ENCODE measurements at places on chromosomes 7 and 10.
A peak's percentile ranks its signal among the peaks of the same experiment; 100 is the strongest.

DNA sequence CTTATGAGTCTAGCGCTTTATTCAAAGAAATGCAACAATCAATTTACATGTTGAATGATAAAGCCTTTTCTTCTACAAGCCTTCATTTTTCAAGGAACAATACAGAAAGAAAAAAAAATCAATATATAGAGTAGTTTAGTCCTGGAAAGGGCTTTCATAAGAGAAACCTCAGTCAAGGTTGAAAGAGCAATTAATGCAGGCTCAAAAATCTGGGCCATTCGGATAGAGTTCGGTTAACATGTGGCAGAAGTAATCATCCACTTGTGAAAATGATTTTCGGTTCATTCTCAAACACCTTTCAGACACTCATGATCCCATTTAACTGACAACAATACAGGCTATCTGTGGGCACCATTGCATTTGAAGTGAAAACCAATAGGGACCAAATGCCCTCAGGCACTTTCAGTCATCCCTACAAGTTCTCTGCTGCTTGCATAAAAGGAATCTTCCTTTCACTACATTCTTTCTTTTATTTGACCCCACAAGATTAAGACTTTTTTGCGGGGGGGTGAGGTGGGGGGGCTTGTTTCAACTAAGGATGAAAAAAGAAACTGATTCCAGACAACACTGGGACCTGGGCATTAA, 177.9 kb downstream of the RNF133 start:
- DNase-seq: no peak

- no peak for DNase-seq
Observed at GRCh38 chr7:727104-727805, at the start of gene PRKAR1B. Gene PRKAR1B (minus strand): TSS chr7:727281. CDS start chr7:711505, 15,776 bp downstream.

DNA sequence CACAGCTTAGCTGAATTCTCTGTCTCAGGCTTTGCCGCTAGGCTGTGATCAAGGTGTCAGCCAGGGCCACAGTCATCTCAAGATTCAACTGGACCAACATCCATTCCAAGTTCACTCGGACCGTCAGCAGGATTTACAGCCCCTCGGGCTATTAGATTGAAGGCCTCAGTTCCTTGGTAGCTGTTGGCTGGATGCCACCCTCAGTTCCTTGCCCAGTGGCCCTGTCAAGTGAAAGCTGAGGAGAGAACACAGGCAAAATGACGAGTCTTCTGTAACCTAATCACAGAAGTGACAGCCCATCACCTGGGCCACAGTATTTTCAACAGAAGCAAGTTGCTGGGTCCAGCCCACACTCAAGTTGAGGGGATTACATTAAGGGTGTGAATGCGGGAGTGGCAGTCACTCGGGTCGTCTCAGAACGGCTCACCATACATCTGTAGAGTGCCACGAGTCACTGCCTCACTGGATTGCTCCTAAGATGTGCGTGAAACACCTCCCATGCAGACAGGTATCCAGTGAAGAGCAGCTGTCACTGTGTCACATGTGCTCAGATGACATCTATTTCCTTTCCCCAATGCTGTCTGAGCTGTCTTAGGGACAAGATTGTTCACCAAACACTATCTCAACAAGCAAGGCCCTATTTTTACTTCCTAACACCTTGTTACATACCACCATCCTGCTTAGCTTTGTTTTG, 78.9 kb upstream of the PRLHR start:
- no peak for DNase-seq

DNA sequence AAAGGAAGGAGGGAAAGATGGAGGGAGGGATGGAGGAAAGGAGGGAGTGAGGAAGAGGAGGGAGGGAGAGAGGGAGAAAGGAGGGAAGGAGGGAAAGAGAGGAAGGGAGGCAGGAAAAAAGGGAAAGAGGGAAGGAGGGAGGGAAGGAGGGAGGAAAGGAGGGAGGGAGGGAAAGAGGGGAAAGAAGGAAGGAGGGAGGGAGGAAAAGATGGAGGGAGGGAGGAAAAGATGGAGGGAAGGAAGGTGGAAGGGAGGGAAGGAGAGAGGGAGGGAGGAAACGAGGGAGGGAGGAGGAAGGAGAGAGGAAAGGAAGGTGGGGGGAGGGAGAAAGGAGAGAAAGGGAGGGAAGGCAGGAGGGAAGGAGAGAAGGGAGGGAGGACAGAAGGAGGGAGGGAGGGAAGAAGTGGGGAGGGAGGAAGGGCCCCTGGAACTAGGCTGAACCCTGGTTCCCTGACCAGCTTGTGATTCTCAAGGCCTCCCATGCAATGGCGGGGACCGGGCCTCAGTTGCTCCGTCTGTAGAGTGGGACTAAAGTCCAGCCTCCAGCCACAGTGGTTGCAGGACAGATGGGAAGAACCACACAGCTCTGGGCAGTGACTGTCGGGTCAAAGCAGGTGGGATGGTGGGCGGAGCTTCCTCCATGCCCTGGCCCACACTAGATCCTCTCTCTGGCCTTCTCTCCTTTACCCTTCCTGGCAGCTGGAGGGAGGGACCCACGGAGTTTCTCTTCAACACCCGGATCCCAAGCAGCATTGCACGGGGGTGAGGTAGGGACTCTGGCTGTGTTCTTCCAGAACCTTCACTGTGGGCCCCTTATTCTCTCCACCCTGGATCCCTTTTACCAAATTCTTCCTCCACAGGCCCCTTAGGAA, 4.3 kb upstream of the TTYH3 start:
- no peak for DNase-seq

DNA sequence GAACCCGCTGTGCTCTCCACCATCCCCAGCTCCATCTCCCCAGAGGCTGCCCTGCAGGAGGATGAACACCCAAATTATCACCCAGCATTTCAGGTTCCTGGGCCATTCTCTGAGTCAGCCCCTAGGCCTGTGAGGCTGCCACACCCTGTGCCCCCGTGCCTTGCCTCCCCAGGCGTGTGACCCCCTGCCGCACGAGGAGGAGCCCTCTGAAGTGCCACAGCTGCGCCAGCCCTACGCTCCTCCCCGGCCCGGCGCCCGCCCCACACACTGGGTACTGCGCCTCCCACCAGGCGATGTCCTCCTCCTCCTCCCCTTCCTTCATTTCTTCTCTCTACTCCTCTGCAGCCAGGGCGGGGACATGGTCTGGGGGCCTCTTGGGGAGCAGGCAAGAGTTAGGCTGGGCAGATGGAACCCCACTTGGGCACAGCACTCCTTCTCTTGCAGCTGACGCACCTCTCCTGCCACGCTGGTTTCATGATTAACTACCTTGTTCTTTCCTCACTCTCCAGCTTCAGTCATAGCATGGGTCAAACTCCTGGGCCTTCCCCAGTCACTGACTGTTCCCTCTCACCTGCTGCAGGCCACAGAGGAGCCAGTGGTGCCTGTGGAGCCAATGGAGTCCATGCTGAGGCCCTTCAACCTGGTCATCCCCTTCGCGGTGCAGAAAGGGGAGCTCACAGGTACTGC, 12.7 kb upstream of the ATP6V1F start:
- no peak for DNase-seq

DNA sequence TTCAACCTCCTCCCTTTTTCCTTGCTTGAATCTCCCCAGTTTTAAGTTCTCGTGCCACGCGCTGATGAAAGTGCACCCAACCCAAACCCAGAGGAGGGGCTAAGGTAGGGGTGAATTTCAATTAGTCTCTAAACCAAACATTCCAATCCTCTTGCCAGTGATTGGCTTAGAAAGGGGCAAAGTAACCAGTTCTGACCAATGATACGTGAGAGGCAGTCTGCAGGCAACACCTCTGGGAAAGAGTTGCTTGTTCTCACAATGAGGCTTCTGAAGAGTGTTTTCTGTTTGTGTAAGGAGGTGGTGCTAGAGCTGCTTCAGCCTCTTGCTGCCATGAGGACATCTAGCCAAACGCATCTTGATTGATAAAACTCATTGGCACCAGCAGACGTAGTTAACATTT, 21.8 kb downstream of the SLC35G1 start:
- DNase-seq: no peak

- no peak for DNase-seq
Observed at GRCh38 chr7:18780266-18780665, 284.7 kb downstream of the HDAC9 start.

- DNase-seq: no peak
Observed at GRCh38 chr7:152674860-152675758, 832 bp downstream of the XRCC2 start.

- no peak for DNase-seq
Observed at GRCh38 chr7:139600306-139600705, 76.8 kb downstream of the CLEC2L start.

DNA sequence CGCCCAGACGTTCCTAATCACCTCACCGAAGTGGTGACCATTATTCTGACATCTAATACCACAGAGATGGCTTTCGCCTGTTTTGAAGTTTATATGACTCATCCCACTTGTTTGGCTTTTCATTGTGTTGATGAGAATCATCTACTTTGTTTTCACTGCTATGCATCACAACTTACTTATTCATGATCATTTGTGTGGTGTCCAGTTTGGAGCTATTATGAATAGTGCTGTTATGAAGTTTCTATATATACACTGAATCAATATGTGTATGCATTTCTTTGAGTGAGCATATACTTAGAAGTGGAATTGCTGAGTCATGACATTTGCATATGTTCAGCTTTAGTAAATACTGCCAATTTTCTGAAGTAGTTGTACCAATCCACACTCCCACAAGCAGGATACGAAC, 38.6 kb upstream of the TNKS2 start:
- no peak for DNase-seq

GRCh38 chr7:99730992-99731391, 4.0 kb downstream of the CYP3A7 start:
- DNase-seq: no peak

- no peak for DNase-seq
Observed at GRCh38 chr10:114743521-114744231, 77.9 kb upstream of the FHIP2A start.

DNA sequence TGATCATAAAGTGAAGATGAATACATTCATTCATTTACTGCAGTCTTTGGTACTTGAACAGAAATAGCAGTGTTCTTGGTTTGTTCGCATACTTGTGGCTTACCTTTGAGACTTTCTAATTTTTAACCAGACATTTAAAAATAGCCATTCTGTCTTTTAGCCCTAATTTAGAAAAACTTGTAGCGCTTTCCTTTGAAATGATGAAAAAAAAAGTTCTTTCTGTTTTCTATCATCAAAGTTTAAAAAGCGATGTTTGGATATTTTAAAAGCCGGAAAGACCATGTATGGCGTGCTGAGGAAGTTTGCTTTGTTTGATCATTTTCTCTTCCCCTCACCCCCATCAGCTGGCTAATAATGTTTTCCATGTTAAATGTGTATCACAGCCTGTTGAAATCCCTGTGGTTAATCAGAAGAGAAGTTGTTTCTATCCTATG, 116.3 kb downstream of the CUX1 start:
- DNase-seq: no peak

DNA sequence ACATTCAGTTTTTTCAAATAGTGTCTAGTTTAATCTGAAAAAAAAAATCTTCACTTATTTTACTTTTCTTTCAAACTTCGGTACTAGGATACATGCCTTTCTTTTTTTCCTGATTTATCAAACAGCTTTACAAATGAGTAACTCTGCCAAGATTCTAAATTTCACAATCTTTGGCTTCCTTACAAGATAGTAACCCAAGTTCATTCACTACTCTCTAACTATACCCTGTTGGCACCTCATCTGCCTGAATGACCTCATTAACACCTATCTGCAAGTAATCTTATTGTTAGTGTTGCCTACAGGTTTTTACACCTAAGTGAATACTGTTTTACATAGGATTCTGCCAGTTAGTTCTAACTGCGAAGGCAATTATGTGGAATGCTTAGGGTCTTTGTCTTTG, 159.8 kb downstream of the FOXP2 start:
- DNase-seq: peak; percentile 13

GRCh38 chr7:144653449-144653848, 182.4 kb downstream of the TPK1 start:
- no peak for DNase-seq

DNA sequence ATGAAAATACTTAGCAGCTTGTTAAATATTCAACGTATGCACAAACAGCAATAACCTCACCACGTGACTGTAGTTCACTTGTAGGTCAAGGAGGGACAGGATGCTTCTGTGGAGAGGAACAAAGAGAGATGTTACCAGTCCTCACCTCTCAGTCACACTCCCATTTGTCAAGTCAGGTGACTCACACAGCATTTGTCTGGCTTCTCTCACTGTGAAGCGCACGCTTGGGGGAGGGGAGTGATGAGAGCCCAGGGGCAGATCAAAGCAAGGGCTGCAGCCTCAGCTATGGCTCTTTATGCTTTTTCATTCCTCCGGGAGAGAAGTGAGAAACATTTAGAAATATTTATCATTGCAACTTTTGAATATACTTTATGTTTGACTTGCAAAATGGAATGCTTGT, 2.9 kb upstream of the RBM20 start:
- DNase-seq: no peak

- no peak for DNase-seq
Observed at GRCh38 chr10:93456480-93456879, 25.7 kb downstream of the MYOF start.

DNA sequence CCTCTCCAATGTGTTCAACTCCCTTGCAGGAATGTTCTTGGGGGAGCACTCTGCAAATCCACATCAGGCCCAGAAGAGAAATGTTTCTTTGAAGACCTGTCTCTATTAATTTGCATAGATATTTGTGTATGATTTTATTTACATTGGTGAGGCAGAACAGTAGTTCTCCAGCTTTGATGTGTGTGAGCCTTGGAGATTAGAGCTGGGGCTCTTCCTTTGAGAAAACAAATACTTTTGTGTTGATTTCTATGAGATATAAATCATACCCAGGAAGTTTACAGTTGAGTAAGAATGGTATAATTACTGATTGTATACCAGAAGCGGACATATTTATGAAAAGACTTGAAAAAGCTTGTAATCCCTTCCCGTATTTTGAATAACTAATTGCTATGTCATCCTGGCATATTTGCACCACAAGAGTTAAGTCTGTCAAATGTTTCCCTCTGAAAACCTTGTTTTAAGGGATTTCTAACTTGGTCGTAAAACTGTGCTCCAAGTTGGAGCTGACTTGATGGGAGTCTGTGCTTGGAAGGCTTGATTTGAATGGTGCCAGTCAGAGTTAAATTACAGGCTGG, 468.5 kb downstream of the LRMDA start:
- DNase-seq: no peak

DNA sequence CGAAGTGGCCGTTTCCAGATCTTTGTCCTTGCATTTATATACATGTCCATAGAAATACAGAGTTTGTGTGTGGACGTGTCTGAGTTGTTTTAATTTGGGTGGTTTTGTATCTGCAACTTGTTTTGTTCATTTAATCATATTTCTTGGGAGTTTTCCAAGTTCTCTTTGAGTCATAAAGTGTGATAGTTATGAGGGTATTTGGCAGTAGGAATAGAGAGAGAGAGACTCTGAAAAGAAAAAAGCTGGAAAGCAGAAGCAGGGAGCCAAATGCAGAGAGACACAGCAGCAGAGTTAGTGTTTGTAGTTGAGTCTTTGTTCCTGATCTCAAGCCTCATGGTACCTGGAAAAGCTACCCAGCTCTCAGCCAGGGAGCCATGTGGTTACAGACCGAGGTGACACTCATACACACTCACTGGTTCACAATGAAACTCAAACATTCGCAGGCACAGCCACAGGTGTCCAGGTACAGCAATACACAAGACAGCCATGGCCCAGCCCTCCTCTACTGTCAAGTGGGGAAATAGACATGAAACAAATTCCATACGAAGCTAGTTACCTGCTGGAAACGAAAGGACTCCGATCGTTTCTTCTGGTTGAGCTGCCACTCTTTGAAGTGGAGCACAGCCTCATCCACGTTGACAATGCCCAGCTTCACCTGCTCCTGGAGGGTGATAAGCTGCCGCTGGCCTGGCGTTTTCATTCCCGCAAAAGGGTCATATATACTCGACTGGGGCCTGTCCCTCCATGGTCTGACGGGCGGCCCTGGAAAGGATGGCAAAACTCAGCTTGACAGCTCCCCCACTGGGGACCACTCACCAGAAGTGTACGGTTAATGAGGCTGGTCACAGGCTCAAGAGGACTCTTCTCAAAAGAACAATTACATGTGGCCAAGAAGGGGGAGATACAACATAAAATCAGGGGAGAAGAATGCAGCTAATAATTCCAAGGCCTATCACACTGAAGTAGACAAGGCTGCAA, 33.3 kb upstream of the TM9SF3 start:
- no peak for DNase-seq
